ENCODE measurements at places on chromosomes 2 and 18. TPM values are rescaled to one million over a fixed set of nuclear protein-coding genes. Genes with fewer than 3 reads are reported as not detected.
A peak's percentile ranks its signal among the peaks of the same experiment; 100 is the strongest.

ASIC4 gene
- total RNA-seq, result not detected

MEP1B gene
- total RNA-seq, result not detected

GKN1 gene
- not detected for total RNA-seq

DNA sequence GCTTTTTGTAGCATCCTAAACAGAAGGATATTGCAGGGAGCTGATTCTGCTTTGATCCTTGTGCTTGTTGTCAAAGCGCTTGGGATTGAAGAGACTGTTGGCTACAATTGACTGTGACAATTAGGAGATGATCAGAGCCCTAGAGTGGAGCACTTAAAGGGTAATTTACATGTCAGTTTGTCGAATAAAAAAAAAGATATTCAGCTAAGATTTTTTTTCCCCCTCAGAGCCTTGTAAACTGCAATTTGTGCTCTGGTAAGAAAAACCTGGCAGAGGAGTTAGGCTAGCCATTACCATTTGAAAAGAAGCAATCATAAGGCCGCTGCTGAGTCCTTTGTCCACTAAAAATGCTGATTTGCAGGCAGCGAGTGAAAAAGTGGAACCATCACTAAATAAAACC, 47.8 kb upstream of the ZEB2 start:
- H3K4me3 ChIP-seq, result no peak overlapping the region
- DNase-seq, result no peak
- H3K4me1 ChIP-seq, result no peaks in the 10 kb centered on the region
- no peak overlapping the region for H3K27ac ChIP-seq
- no peaks in the 10 kb centered on the region for H3K36me3 ChIP-seq

DNA sequence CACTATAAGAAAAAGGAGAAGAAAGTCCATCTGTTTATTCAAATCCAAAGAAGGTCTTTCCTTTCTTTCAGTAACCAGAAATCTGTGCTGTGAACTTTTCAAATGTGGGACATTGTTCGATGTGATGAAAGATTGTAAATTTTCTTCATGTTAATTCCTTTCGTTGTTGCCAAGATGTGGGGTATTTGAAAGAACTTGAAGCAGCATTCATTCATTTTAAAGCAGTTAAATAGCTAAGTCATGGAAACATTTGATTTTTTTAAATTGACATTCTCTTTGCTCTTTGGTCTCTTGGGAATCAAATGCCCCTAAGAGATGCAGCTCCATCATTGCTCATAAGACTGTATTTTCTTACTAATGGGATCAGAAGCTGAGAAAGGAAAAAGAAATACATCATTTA, 93.7 kb upstream of the EHBP1 start:
- H3K27ac ChIP-seq, result peak overlapping the region; percentile 29
- H3K4me3 ChIP-seq, result no peak overlapping the region
- no peaks in the 10 kb centered on the region for H3K4me1 ChIP-seq
- H3K36me3 ChIP-seq, result no peaks in the 10 kb centered on the region
- no peak for DNase-seq
- H3K27me3 ChIP-seq, result no peaks in the 10 kb centered on the region

DNA sequence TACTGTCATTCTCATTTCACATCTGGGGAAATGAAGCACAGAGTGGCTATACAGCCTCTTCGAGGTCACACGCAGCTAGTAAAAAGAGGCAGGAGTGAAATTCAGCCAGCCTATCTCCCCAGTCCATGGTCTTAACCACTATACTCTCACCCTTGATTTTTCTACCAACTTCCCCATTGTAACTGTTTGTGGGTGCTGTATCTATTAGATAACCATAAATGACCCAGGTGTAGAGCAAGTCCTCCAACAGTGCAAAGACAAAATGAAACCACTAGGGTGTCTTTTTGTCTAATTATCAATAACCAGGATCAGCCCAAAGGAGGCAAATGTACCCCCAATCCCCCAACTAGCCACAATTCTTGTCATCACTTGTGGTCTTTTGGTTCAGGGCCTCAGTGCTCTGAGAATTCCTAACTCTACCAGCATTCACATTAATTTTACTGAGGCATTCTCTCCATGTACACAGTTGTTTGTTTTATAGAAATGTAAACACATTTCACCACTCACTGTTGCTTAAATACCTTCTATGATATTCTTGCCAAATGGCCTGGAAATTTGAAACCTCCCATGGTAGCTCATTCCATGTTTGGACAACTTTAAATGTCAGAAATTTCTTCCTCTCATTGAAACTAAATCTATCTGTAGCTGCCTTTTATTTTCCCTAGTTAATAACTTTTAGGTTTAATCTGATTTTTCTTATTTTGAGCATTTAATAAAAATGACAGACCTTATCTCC, 58.7 kb downstream of the SLC40A1 start:
- H3K36me3 ChIP-seq, result no peaks in the 10 kb centered on the region
- DNase-seq, result no peak
- H3K27me3 ChIP-seq, result no peaks in the 10 kb centered on the region
- H3K4me1 ChIP-seq, result no peaks in the 10 kb centered on the region
- no peak overlapping the region for H3K4me3 ChIP-seq
- peak overlapping the region; percentile 81 for H3K27ac ChIP-seq

DNA sequence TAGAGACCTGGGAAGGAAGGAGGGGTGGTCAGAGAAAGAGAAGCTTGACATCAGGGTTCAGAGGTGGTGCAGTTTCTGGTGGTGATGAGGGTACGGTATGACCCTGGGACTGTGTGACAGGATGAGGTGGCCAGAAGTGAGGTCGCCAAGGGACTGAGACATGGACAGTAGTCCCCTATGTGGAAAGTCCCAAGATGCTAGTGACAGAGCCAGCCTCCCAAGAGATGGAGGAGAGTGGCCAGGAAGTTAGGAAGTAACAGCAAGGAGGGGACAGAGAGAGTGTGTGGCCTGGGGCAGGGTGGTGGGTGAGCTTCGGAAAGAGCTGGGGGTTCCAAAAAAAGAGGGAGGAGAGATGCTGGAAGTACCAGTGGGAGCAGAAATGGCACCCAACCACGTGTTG, 66.0 kb downstream of the SMAD7 start:
- no peak for DNase-seq
- H3K4me3 ChIP-seq, result no peak overlapping the region
- H3K36me3 ChIP-seq, result no peaks in the 10 kb centered on the region

- DNase-seq, result no peak
- no peak overlapping the region for H3K4me3 ChIP-seq
- H3K36me3 ChIP-seq, result no peaks in the 10 kb centered on the region
- H3K27ac ChIP-seq, result no peak overlapping the region
- H3K4me1 ChIP-seq, result peaks cover 6% of the 10 kb centered on the region
- no peaks in the 10 kb centered on the region for H3K27me3 ChIP-seq
These were observed 129.3 kb upstream of the CCDC150 start for GRCh38 chr2:196510246-196510645.

Measured in tibial nerve (tissue), 4 donors.